ENCODE measurements at places on chromosomes 6 and 20. TPM values are rescaled to one million over a fixed set of nuclear protein-coding genes. Genes with fewer than 3 reads are reported as not detected.

Gene DSN1
- 16.3 TPM for total RNA-seq

Gene C6orf52
- total RNA-seq: not detected

Gene DEF6
- total RNA-seq: 2.5 TPM

- no peaks in the 10 kb centered on the region for H3K27me3 ChIP-seq
- H3K27ac ChIP-seq: no peak overlapping the region
- DNase-seq: no peak
- no peaks in the 10 kb centered on the region for H3K4me1 ChIP-seq
- H3K4me3 ChIP-seq: no peak overlapping the region
Observed at GRCh38 chr6:155473741-155474140, 18.1 kb upstream of the NOX3 start.

GRCh38 chr6:31952140-31952805 lies 6.4 kb downstream of the CFB start:
- H3K4me3 ChIP-seq: no peak overlapping the region
- H3K27ac ChIP-seq: no peak overlapping the region
- H3K27me3 ChIP-seq: no peaks in the 10 kb centered on the region
- DNase-seq: peak; percentile 63
- H3K4me1 ChIP-seq: peaks cover 6% of the 10 kb centered on the region
- peaks cover 44% of the 10 kb centered on the region for H3K36me3 ChIP-seq

GRCh38 chr6:130393306-130393705 lies 27.5 kb downstream of the TMEM200A start:
- DNase-seq: no peak
- no peaks in the 10 kb centered on the region for H3K36me3 ChIP-seq
- no peaks in the 10 kb centered on the region for H3K4me1 ChIP-seq
- no peak overlapping the region for H3K27ac ChIP-seq
- H3K4me3 ChIP-seq: no peak overlapping the region
